ENCODE measurements at places on chromosomes 7 and 10.

- no peak overlapping the region for H3K27ac ChIP-seq
- no peaks in the 10 kb centered on the region for H3K27me3 ChIP-seq
- H3K4me1 ChIP-seq, result peaks cover 5% of the 10 kb centered on the region
- no peak for DNase-seq
- H3K36me3 ChIP-seq, result no peaks in the 10 kb centered on the region
Measured at GRCh38 chr10:4543938-4544533, 282.0 kb upstream of the AKR1E2 start.

DNA sequence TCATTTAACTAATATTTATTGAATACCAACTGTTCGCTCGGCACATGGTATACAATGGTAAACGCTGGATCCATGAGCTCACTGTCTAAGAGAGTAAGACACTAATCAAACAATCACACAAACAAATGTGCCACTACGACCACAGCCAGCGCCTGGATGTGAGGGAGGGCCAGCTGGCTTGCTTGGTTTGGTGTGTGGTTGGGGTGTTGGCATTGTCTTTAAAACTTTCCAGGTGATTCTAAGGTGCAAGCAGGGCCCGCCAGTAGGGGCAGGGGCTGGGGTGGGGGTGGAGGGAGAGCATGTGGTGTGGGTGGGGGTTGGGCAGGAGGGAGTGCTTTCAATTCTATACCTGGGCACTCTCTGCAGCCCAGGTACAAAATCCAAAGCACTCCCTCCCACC is 31.6 kb downstream of the ADRA2A start:
- H3K4me1 ChIP-seq, result no peaks in the 10 kb centered on the region
- no peaks in the 10 kb centered on the region for H3K27me3 ChIP-seq
- no peaks in the 10 kb centered on the region for H3K36me3 ChIP-seq
- H3K27ac ChIP-seq, result no peak overlapping the region

DNA sequence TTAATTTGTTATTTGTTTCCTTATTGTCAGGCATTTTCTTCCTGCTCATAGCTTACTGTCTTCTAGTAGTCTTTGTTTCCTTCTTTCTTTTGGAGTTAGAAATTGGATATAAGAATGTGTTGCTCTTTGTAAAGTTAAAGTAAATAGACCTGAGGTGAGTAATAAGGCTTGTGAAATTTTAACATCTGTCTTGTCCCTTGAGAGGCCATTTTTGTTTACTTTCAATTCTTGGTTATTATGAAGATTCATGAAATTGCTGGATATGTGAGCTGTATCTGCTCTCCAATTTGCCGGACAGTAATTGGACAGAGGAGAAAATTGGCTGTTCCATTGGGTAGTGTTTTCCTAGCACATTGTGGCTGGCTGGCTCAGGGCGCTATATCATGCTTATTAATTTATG is 260.7 kb downstream of the EXOC4 start:
- H3K36me3 ChIP-seq, result no peaks in the 10 kb centered on the region
- no peak overlapping the region for H3K4me3 ChIP-seq
- no peak for DNase-seq
- no peak overlapping the region for H3K27ac ChIP-seq

DNA sequence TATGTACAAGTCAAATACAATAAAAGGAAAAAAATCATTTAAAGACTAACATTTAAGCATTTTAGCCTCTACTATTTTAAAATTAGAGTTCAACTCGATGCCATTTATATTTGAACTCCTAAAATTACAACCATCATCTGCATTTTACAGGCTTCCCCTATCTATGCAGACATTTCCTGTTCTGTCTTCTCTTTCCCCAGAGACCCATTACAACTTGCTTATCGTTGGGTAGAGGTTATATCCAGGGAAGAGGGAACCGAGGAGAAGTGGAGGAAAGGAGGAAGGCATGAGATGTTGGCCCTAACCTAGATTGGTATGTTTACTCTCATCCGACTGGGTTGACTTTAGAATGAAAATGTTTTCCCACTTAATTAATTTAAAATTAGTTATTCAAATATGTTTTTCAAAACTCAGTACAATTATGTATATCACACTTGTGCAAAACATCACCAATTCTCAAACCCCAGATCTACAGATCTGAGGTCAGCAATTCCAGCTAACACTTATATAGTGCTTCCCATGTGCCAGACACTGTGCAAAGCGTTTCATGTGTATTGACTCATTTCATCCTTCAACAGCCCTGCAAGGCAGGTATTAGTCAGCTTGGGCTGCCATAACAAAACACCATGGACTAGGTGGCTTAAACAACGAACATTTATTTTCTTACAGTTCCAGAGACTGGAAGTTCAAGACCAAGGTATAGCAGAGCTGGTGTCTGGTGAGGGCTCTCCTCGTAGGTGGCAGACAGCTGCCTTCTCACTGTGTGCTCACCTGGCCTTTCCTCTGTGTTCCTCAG is 27.3 kb upstream of the HERPUD2 start:
- H3K27me3 ChIP-seq, result no peaks in the 10 kb centered on the region
- H3K36me3 ChIP-seq, result no peaks in the 10 kb centered on the region
- no peak overlapping the region for H3K4me3 ChIP-seq
- DNase-seq, result no peak
- H3K4me1 ChIP-seq, result peaks cover 4% of the 10 kb centered on the region
